Renal cortex interstitium (tissue), 15 donors: ENCODE measurements at places on chromosomes 3 and 15.

DNA sequence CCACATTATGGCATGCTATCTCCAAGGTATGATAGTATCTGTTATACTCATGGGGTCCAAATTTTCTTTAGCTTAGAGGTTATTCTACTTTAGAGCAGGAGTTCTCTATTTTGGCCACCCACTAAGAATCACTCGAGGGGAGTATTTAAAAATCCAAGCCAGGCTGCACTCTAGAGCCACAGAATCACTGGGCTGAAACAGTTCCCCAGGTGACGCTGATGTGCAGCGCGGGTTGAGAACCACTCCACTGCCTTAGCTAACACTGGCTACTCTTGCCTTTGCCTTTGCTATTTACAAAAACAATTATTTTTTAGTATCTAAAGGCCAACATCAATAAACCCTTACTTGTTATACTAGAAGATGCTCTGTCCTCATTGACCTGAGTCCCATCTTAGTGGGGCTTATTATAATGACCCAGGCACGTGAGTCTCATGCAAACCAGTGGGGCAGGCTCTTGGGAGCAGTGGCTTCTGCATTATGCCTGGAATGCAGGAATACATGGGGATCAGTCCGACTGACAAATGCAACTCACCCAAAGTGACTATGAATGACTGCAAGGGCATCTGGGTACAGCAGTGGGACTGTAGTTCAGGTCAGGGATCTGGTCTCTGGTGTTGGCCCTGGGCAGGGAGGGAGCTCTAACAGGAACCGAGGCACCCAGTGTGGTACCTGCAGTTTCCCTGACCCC, 21.7 kb upstream of the CGNL1 start:
- DNase-seq, result no peak

DNA sequence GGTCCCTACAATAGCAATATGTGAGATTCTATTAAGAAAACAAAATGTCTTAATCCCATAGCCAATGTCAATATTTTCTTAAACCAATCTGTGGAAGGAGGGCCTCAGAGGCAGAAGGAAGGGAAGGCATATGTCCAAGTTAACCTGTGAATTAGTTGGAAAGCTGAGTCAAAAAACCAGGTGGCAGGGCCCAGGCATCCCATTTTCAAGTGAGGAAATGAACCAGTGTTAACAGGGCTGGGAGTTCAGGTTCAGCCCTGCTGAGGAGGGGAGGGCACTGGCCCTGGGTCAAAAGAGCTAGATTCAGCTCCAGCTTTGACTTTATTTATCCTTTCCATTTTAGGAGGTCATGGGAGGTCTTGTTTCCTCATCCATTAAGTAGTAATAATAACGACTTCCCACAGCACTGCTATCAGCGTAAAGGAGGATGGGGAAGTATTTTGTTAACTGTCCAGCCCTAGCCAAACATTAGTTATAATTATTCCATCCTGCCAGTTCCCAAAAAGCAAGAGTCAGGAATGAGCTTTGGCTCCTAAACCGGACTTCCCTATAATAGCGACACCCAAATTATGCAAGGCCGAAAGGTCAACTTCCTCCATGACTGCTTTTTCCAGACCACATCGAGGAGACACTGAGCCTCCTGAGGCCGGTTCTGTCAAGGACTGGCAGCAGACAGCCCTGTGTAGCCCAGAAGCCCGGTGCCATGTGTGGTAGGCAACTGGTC, 3.2 kb downstream of the MASP1 start:
- no peak for DNase-seq

- DNase-seq, result no peak
Measured at GRCh38 chr3:53704363-53704725, 141.9 kb downstream of the CHDH start.

DNA sequence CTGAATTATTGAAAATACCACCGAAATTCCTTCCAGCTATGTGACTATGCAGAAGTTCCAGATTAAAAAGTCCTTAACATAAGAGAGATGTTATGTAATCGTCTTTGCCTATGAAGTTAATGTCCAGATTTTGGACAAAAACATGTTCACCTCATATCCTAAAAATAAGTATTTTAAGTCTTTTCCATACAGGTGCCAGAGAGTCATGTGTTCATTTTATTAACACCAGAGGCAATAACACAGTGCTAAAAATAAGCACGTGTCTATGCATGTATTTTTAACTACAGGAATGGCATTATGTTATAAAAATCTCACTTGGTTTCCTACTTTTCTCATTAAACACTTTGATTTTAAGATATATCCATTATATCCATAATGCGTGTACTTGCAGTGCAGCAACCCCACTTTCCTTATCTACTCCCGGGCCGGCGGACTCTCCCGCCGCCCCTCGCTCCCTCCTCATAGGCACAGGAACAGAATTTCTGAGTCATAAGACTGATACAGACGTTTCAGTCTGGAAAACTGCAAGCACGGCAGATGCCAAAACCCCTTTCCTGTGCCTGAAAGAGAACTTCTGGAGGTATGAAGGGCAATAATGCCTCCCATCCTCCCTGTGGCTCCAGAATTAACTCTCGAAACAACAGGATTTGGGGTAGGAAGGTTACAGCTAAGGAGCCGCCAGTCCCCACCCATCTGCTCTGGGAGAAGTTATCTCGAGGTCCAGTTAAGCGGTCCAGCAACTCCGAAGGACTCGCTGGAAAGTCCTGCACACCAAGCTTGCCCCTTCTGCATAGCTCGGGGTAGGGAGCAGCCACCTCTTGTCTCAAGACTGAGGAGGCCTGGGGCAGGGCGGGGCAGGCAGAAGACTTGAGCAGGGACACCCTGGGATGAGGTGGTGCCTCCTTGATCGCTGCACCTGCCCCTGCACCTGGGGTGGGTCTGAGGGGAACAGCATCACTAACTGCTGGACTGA, 22.3 kb upstream of the PSTPIP1 start:
- DNase-seq, result no peak

GRCh38 chr15:46178138-46178537, 543.3 kb downstream of the SQOR start:
- DNase-seq, result no peak

- no peak for DNase-seq
Measured at GRCh38 chr3:178244733-178245709, 291.2 kb upstream of the KCNMB2 start.

DNA sequence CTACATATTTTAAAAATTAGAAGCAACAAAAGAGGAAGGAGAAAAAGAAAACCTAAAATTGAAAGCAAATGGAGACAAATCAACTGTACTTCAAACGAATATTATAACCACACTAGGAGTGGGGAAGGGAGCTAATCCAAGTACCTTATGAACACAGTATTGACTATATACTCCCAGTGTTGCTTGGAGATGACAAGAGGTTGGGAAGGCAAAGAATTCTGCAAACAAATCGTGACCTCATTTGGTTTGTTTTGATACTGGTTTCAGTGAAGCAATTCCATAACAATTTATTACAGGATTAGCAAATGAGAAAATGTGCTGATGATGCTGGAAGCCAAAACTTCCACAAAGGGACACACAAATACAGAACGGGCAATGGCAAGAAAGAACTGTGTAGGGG, 268.1 kb downstream of the ULK4 start:
- no peak for DNase-seq

DNA sequence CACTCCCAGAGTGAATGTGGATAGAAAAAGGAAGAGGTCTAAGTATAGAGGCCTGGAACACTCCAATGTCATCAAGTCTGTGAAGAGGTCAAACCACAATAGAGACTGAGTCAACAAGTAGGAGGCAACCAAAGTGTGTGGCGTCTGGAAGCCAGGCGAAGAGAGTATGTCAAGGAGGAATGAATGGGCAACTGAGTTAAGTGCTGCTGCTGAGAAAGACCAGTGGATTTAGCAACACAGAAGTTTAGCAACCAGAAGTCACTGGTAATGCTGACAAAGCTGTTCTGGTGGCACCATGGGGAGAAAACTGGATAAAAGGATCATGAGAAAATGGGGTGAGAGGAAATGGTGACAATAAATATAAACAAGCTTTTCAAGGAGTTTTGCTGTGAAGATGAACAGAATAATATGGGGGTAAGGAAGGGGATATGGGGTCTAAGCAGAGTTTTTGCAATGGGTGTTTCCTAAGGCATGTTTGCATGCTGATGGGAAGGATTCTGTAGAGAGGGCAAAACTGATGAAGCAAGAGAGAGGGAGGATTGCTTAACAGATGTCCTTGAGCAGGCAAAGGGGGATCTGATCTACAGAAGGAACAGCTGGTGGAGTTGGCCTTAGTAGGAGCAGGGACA, 38.4 kb downstream of the PCOLCE2 start:
- DNase-seq, result no peak

DNA sequence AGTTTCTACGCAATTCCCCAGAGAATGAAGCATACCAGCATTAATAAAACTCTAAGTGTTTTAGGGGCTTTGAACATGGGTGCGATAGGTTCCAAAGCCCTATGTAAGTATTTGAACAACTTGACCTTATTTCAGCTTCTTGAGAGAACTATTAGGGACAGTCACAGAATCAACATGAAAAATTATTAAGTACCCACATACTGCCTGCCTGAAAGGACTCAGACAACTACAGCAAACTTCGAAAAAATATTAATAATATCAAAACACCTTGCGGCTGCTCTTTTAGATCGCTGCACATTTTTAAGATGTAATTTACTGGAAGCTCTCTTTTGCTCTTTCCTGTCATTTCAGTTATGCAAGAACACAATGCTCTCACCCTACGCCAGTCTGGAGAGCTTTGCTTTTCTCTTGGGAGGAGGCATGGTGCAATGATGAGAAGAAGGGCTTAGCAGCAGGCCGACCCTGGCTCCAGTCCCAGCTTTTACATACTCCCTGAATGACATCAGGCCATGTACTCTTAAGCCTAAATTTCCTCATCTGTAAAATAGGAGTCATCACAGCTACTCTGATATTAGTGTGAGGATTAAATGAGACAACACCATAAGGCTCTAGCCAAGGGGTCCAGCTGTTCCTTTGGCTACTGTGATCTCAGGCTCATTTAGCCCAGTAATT, 640.7 kb downstream of the FHIT start:
- no peak for DNase-seq

DNA sequence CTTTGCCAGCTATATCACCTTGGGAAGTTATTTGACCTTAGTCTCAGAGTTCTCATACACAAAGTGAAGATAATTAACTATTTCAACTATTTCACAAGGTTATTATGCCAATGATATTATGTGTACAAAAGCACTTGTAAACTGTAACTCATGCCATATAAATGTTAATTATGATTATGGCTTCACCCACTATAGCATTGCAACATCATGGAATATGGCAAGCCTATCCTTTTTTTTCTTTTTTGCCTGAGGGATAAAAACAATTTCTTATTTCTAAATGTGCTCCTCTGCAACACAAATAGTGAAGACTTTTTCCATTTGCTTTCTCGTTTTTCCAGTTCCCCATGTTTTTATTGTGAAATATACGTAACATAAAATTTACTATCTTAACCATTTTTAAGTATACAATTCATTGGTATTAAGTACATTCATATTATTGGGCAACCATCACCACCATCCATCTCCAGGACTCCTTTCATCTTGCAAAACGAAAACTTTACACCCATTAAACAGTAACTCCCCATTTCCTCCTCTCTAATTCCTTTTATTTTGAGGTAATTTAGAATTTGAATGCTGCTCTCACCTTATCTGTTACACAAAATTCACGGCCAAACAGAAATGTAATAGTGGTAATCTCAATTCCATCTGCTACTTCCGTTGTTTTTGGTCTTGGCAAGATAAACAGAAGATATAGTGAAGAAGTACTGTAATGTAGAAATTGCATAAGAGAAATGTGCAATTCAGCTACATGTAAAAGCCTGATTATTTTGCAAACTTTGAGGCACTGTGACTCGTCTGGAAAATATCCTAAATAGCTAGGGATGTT, 46.3 kb downstream of the NANOGP8 start:
- no peak for DNase-seq

GRCh38 chr15:80007532-80007931, 36.5 kb upstream of the BCL2A1 start:
- DNase-seq, result no peak

GRCh38 chr3:260898-261297, 64.3 kb downstream of the CHL1 start:
- DNase-seq, result no peak

DNA sequence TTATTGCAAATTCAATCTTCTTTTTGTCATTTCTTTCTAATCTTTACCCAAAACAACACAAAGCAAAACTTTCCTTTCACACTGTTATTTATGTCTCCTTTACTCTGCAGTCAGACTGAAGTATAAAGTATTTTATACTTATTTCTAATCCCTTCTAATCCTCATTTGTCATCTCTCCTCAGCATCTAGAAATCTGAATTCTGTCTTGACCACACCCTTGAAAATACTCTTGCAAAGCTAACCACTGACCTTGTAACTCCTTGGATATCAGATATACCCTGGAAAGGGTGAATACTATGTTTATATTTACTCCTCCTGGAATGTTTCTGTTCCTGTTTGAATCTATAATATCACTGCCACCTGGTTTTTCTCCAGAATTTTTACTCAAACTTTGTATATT, 481.1 kb downstream of the ZNF385D start:
- no peak for DNase-seq

DNA sequence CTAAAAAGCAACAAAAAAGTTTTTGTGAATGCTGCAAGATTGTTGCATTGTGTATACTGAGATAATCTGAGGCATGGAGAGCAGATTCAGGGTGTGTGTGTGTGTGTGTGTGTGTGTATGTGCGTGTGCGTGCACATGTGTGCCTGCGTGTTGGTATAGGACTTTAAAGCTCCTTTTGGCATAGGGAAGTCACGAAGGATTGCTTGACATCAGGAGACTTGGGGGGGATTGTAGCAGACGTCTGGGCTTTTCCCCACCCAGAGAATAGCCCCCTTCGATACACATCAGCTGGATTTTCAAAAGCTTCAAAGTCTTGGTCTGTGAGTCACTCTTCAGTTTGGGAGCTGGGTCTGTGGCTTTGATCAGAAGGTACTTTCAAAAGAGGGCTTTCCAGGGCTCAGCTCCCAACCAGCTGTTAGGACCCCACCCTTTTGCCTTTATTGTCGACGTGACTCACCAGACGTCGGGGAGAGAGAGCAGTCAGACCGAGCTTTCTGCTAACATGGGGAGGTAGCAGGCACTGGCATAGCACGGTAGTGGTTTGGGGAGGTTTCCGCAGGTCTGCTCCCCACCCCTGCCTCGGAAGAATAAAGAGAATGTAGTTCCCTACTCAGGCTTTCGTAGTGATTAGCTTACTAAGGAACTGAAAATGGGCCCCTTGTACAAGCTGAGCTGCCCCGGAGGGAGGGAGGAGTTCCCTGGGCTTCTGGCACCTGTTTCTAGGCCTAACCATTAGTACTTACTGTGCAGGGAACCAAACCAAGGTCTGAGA, 4.7 kb downstream of the BHLHE40 start:
- DNase-seq, result no peak

DNA sequence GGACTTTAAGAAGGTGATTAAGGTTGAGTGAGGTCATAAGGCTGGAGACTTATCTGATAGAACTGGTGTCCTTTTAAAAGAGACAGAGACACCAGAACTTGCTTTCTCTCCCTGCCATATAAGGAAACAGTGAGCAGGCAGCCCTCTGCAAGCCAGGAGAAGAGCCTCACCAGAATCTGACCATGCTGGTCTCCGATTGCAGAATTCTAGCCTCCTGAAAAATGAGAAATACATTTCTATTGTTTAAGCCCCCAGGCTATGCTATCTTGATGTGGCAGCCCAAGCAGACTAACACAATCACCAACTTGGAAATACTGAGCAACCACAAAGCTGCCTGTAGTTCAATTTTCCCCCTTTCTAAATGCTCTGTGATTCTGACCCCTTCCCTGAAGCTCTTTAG, 161.4 kb upstream of the RARB start:
- DNase-seq, result no peak
